ENCODE measurements at places on chromosomes 5 and 9.

- no peak for DNase-seq
Observed at GRCh38 chr9:10843151-10843550, 230.3 kb upstream of the PTPRD start.

DNA sequence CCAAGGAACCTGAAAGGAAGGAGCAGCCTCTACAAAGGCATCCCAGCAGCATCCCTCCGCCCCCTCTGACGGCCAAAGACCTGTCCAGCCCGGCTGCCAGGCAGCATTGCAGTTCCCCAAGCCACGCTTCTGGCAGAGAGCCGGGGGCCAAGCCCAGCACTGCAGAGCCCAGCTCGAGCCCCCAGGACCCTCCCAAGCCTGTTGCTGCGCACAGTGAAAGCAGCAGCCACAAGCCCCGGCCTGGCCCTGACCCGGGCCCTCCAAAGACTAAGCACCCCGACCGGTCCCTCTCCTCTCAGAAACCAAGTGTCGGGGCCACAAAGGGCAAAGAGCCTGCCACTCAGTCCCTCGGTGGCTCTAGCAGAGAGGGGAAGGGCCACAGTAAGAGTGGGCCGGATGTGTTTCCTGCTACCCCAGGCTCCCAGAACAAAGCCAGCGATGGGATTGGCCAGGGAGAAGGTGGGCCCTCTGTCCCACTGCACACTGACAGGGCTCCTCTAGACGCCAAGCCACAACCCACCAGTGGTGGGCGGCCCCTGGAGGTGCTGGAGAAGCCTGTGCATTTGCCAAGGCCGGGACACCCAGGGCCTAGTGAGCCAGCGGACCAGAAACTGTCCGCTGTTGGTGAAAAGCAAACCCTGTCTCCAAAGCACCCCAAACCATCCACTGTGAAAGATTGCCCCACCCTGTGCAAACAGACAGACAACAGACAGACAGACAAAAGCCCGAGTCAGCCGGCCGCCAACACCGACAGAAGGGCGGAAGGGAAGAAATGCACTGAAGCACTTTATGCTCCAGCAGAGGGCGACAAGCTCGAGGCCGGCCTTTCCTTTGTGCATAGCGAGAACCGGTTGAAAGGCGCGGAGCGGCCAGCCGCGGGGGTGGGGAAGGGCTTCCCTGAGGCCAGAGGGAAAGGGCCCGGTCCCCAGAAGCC lies 30.8 kb downstream of the CD180 start:
- peak; percentile 82 for DNase-seq

DNA sequence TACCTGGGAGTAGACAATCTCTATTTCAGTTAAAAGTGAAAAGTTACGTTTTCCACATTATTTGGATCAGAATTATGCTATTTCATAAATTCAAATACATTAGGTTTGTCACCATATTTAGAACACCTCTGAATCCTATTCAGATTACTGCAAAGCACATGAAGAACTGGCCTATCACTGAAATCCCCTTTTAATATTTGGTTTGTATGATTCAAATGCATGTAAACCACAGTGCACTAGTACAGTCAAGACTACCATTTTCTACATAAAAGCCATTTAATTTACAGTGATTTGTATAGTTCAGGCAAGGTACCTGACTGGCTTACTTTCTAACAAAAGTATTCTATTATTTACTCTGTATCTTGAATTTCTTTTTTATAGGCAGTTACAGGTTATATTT lies 212.5 kb downstream of the MEF2C start:
- DNase-seq: no peak

DNA sequence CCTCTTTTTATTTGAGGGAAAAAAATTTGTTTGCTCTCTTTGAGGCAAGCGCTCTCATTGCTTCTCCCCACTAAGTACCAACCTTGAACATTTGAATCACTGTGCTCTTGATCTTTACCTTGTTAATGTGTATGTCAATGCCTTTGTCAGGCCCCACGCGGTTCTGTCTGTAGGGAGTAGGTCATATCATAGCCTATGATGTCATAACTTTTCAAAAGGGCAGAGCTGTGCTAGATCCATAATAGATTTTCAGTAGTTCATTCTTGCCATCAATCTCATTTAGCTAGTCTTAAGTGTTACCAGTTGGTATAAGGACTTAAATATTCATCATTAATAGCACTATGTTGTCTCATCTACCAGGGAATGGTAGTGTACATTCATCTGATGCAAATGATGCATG lies 56.6 kb downstream of the MAST4 start:
- no peak for DNase-seq

- DNase-seq: no peak
Observed at GRCh38 chr9:117597977-117598376, 106.2 kb upstream of the TLR4 start.

GRCh38 chr9:93200989-93201334 lies 17.0 kb downstream of the WNK2 start:
- no peak for DNase-seq

DNA sequence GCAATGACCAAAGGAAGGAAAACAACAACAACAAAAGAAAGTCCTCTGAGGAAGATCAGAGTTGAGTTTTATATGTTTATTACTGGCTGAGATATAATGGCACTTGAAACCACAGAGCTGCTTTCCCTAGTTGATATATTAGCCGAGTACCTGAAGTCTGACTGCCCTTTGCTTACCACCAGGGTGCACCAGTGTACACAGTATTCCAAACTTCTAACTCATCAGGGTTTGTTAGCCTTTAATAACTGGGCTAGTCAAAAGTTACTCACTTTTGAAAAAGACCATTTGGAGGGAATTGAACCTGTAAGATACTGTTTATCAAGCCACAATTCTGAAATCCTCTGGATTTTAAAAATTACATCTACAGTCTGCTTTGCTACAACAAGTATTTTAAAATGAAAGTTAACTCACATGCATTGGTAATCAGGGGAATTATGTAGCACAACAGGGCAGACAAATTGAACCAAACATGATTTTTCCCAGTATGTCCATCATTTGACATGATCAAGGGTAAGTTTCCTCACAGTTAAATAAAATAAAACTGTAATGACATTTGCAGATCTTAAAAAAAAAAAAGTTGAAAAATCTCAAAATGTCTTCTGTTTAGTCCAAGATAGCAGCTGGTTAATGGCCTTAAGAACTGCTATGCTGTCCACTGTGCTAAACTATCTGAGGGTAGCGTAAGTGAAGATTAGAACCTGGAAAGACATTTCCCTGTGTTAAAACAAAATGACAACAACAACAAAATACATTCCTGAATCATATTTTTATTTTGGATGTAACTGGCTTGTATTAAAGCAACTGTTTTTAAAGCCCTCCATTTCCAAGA lies 57.3 kb upstream of the C6 start:
- peak; percentile 54 for DNase-seq

DNA sequence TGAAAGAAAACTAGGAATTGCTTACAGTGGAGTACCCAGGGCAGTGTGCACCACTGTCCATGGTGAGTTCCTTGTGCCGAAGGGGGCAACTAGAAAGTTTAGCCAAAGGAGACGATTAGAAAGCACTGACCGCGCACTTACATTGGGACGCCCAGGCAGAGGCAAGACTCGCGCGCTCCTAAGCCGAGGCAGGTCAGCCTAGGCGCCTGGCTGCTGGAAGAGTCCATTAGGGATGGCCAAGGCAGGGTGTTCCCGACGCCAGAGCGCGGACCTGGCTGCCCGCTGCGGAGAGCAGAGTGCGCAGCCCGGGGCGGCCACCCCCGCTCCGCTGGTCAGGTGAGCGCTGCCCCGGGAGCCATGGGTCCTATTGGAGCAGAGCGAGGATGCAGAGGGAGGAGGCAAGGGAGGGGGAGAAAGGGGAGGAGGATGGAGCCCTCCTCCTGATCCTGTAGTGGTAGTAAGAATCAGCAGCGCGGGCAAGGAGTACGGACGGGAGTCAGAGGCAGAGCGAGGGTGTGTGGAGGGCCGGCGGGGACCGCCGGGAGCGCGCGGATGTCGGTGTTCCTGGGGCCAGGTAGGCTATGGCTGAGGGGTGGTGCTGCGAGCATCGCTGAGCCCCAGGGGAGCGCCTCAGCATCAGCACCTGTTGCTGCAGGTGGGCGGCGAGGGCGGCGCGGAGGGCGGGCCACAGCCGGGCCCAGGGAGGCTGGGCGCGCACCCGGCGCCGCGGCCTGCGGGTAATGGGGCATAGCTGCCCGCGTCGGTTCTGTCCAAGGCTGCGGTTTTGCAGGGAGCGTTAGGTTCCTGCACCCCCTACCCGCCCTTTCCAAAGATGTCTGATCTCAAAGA lies at the start of gene ADGRV1:
TSS of gene ADGRV1 (plus strand) at position 454 of the 849 bp plus-strand sequence. CDS start at position 553, 99 bp downstream.
- DNase-seq: peak; percentile 95

GRCh38 chr5:159030357-159030756 lies 69.4 kb downstream of the EBF1 start:
- no peak for DNase-seq

DNA sequence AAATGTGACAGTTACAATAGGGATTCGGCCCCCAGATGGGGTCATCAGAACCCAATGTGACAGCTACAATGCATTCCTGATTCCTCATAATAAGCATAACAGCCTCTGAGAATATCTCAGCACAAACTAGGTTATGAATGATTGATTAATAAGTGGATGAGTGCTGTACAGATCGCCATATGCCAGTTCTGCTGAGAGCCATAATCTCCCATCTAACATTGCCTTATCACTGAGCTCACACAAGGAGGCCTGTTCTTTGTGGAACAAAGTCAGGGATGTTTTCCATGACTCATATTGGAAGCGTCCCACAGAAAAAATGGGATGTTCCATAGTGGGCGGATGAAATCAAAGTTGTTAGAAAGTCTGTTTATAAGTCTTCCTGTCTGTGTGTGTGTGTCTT lies 89.6 kb downstream of the KIF4B start:
- no peak for DNase-seq

DNA sequence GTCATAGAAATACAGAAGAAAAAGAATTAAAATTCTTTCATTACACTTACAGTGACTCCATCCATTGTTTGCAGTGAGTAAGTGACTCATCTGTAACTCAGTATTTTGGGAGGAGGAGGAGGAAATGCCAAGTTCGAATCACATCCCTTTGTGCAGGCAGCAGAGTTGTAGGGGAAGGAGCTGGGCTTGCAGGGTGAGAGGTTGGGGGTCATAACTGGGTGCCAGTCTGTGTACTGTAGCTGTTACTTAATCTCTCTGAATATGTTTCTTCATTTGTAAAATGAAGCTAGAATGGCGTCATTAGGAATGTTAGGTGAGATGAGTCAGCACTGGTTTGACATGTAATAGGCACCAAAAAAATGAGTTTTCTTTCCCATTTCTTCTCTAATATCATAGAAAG lies 235.7 kb upstream of the ADAMTSL1 start:
- DNase-seq: no peak

- DNase-seq: no peak
Observed at GRCh38 chr9:20032413-20033006, 243.7 kb upstream of the SLC24A2 start.

DNA sequence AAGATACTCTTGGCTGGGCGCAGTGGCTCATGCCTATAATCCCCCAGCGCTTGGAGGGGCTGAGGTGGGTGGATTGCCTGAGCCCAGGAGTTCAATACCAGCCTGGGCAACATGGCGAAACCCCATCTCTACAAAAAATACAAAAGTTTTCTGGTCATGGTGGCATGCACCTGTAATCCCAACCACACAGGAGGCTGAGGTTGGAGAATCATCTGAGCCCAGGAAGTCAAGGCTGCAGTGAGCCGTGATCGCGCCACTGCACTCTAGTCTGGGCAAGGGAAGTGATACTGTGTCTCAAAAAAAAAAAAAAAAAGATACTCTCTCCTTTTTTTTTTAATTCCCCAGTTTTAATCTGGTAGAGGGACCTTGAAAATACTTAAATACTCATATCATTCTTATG lies 15.0 kb downstream of the ANKRD33B start:
- peak; percentile 7 for DNase-seq
